ENCODE measurements at places on chromosomes 7 and 10.

- no peak for DNase-seq
Measured at GRCh38 chr7:54591404-54592386, 49.5 kb downstream of the VSTM2A start.

DNA sequence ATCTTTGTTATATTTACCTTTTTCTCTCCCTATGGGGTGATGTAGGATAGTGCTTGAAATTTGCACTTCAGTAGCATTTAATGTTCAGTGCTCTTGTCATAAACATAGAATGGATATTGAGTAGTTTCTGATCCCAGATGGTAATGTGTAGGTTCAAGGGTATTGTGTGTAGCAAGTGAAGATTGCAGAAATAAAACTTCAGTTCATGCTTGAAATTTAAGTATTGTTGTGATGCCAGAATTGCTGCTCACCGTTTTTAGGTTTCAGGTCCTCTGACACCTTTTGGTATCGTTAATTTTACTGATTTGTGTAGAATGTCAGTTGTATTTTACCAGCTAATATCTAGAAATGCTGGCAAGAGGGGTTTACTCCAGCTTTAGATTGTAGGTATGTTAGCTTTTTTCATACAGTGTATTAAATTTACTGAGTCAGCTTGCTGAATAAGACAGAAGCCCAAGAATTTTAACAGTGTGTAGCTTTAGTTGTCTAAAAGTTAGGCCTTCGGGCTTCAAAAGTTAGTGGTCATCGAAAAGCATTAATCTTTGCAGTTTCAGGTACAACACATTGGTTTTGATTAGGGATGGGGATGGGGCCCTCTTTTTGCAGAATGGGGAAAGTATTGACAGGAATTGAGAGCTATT lies 1.9 kb downstream of the PTEN start:
- no peak for DNase-seq

DNA sequence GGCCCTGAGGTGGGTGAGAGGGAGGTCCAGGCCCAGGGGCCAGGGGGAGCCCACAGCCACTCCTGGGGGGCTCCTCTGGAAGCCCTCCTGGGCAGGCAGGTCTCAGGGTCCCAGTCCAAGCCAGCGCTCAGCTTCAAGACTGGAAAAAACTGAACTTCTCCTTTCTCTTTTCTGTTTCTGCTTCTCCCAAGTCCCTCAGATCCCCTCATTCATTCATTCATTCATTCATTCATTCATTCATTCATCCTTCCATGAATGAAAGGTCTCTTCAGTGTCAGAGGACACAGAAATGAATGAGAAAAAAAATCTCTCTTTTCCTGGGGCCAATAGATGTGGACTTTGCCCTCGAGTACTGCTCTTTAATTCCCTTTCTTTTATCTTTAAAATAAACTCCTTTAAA lies 34.6 kb upstream of the PSMG3 start:
- no peak for DNase-seq

GRCh38 chr7:45068236-45069023 lies 20.3 kb downstream of the NACAD start:
- DNase-seq: no peak

- DNase-seq: no peak
Measured at GRCh38 chr7:130292682-130293257, at the start of gene CPA4. Gene CPA4, plus strand, starts transcription at chr7:130293161. Its CDS starts 20 bp downstream, at chr7:130293181.

- DNase-seq: no peak
Measured at GRCh38 chr10:78776756-78777155, 292.0 kb upstream of the ZMIZ1 start.

DNA sequence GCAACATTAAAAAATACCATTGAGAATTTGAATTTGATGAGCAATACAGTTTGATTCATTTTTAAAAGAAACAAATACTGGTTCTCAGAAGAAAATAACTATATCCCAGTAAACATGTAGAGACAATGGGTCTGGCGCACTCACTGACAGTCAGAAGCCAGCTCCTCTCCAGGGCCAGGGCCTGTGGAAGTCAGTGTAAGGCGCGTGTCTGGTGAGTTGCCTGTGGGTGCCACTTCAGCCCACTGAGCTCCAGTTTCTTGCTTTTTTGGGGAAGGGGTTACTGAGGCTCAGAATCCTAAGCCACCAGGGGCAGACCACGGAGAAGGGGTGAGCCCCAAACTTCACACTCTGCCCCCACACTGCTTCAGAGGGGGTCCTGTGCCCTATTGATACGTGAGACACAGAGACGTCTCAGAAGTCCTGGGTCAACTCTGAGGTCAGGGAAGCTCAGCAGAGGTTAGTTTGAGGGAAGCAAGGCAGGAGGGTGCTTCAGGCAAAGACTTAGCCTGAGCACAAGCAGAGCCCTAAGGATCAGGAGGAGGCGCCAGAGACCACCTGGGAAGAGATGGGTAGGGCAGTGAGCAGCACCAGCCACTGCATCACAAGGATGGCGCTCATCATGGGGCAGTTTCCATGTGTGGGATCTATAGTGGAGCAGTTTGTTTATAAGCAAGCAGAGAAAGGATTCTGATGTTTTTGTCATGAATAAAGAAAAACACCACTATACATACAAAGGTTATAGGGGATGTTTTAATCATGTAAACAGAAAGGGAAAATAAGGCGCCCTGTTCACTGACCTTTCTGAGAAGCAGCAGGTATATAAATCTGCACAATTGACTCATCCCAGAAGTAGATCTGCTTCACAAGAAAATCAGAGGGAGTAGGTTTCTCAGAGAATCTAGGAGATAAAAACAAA lies 95.7 kb downstream of the PKD1L1 start:
- DNase-seq: no peak

GRCh38 chr7:24733414-24734060 lies 23.7 kb downstream of the GSDME start:
- no peak for DNase-seq

- no peak for DNase-seq
Measured at GRCh38 chr7:87598234-87599009, 2.3 kb downstream of the ABCB1 start.

DNA sequence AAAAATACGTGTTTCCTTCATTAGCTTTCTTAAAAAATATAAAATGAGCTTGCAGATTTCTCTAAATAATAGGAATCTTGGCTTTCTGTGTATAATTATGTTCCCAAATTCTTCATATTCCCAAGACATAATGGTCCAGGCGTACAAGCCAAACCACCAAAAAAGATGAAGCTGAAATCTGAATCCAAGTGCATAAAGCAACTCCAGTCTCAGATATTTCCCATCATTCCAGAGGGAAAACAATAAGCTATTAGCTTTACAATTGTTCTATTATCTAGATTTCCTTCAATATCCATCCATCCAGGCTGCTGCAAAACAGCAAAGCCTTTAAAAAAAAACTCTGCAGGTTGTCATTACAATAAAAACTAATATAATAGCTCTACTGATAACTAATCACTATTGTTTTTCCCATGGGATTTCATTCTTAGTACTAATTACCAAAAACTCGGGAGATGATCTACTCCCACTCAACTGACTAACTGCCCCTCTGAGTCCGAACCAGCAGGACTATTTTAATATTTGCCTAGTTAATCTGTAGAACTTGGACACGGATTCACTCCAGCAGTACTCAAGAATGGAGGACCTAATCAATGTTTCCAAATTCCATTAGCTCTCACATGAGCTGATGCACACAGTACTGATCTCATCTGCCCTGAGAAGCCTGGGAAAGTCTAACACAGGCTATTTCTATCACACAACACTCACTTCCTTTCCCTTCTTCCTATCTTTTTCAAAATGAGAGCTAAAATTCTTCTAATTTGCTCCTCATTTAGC lies 108.9 kb upstream of the ASAH2 start:
- DNase-seq: no peak

DNA sequence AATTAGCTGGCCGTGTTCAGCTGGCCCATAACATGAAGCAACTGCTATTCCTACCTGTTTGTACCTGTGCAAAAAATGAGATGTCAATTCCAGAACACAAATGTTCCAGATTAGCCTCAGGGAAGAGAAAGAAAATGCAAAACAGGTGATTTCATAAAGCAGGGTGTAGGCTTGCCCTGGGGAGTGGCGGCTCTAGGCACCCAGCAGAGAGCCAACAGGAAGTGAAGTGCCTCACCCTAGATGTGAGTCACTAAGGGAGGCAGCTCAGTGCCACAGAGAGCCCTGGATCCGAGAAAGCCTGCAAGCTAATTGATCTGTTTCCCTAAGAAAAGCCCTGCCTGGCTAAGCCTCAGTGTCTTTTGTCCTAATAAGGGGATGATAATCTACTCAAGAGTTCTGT lies 240.0 kb downstream of the ARHGAP21 start:
- DNase-seq: no peak

GRCh38 chr10:57776688-57777432 lies 490.8 kb downstream of the IPMK start:
- no peak for DNase-seq
